NCI-H2227 treated with DMSO at 0.1 percent for 48 hours (cell line): ENCODE measurements at places on chromosomes 3 and 15.

DNA sequence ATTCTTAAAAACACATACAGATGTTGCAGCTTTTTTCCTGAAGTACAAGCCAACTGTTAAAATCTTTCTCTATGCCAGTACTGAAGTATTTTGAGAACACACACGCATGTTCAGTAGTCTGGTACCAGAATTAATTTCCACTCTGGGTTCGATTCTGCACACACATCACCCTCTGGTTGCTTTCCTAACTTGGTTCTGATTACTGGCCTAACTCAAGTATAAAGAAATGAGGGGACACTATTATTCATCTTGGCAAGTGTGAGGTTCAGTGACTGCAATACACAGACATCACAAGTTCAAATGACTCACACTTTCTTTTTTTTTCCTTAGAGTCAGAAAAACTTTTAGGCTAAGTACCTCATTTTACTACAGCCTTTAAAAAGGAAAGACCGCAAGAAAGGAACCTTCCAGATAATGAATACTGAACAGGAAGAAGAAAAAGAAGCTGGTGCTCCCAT is 37.4 kb upstream of the LDHAL6B start:
- DNase-seq = no peak

DNA sequence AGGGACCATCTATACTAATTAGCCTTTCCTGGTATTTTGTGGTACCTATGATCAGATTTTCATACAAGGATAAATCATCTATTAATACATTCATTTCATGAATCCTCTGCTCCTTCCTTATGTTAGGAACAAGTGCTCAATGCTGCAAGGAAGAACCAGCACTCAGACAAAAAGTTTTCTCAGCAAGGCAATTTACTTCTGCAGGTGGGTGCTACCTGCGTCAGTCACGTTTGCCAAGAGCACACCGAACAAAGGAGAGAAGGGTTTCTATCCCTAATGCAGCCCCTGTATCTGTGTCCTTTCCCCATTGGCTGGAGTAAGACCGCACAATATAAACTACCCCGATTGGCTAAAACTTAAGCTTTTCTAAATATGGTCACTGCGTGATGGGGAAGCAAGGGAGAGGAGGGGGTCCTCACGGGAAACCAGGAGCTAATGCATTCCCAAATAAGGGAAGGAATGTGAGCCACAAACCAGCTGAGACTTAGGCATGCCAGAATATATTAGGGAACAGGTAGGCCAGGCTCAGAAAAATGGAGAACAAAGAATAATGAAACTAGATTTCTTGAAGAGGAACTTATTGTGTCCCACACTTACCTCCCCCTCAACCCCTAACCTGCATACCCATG is 76.5 kb downstream of the AQR start:
- no peak for DNase-seq

DNA sequence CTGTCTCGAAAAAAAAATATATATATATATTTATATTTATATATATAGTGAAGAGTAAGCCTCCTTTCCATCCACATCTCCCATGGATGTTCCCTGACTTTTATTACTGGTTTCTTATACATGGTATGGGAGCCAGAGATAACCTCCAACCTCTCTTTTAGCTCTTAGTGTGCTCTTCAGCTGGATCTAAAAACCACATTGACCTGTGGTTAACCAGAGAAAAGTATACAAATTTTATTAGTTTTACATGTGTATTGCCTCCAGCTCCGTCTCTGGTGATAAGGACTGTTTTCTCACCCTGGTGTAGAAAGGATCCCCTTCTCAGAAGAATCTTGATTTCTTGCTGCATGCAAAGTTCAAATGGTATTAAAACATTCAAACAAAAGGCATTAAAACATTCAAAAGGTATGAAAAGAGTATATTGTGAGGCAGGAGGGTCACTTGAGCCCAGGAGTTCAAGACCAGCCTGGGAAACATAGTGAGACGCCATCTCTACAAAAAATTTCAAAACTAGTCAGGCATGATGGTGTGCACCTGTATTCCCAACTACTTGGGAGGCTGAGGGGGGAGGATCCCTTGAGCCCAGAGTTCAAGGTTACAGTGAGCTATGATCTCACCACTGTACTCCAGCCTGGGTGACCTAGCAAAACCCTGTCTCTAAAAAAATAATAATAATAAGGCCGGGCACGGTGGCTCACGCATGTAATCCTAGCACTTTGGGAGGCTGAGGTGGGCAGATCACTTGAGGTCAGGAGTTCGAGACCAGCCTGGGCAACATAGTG is 13.5 kb upstream of the TTBK2 start:
- DNase-seq = no peak

GRCh38 chr3:96677156-96677555 is 137.2 kb upstream of the EPHA6 start:
- no peak for DNase-seq

DNA sequence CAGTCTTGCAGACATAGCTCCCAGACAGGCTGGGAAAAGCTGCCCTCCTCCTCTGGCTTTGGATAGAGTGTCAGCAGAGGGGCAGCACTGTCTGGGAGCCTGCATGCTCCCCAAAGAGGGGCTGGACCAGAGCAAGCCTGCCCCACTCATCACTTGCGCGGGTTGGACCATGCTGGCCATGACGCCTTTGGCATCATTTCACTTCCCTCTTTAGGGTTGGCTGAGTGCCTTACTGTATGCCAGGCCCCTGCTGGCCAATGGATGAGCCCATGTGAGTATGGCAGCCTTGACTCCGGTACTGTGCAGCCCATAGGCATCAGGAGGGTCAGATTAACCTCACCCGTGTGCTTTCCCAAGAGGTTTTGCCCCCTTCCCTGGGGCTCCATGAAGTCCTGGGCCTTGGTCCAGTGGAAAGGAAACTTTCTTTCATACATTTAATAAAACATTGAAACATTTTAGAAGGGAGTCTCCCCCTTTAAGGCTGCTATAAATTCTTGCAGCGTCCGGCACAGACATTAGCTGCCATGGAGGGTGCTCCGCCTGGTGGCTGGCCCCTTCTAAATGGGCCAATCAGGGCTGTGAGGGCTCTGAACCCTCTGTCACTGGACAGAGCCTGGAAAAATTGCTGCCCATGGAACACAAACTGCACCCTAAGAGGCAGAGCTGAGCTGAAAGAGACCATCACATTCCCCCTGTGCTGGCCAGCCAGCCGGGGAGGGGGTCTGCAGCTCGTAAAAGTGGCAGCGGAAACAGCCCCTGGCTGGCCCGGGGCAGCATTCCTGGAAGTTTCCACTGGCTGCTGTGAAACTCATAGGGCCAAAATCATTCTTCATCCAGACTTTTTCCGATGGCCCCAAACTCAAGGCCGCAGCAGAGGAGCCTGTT is 20.8 kb upstream of the DUSP7 start:
- DNase-seq = no peak

- no peak for DNase-seq
These were observed 49.4 kb downstream of the EXOG start for GRCh38 chr3:38545550-38545949.

DNA sequence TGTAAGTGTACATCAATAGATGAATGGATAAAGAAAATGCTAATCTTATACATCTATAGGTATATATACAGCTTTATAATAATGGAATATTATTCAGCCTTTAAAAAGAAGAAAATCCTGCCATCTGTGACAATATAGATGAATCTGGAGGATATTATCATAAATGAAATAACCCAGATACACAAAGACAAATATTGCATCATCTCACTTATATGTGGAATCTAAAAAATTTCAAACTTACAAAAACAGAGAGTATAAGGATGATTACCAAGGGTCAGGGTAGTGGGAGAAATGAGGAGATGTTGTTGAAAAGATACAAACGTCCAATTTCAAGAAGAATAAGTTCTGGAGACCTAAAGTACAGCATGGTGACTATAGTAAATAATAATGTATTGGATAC is 85.4 kb upstream of the AGTR1 start:
- DNase-seq = no peak

- DNase-seq = no peak
These were observed 7.9 kb downstream of the NBEAL2 start for GRCh38 chr3:46987319-46987742.

- DNase-seq = no peak
These were observed 58.6 kb downstream of the CACNA2D3 start for GRCh38 chr3:54180921-54181320.

DNA sequence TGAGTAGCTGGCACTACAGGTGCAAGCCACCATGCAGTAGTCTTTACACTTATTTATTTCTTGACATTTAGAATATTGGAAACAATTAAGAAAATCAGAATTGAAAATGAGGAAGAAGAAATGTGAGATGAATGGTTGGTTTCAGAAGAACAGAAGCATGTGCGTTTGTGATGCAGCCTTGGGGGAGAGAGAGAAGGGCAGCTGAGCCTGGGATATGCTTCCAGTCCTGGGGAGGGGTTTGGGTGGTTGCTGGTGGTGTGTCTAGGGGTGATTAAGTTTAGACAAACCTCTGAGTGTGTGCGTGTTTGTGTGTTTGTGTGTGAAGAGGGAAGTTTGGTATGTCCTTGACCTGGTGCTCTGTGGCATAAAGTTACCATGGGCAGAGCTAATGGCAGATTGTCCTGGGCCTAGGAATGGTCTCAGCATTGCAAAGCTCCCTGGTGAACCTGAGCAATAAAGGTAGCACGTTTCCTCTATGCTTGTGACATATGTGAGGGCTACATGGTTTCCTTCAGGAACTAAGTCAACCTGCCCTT is 35.6 kb downstream of the CTSH start:
- no peak for DNase-seq

DNA sequence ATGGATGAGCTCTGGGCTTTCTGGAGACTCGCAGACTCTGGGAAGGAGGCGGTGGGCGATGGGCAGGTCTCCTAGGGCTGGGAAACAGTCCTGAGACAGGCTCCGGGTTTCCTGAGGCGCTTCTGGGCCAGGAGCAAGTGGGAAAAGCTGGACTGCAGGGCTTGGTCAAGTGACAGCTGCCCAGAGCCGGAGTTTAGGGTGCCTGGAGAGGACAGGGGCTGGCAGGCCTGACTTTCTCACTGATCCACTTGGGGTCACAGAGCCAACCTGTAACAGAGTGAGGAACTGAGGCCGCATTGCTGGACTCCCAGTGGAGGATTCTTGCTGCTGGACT is 107.9 kb downstream of the APBA2 start:
- DNase-seq = no peak

DNA sequence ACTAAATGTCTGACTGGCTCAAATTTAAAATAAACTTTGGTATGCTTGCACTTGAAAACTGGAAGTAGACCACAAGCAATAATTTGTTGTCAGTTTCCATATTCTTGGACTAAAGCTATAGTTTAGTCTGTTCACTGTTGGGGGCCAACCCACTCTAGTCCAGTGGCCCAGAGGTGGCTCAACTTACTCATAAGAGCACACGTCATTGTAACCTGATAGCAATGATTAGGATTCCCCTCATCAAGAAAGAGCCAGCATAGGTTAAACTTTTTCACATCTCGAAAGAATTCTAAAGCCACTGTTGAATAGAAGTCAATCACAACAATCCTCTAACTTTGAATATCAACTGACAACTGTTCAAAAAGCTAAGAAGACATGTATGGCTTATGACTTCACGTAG is 147.0 kb downstream of the MEIS2 start:
- DNase-seq = no peak

DNA sequence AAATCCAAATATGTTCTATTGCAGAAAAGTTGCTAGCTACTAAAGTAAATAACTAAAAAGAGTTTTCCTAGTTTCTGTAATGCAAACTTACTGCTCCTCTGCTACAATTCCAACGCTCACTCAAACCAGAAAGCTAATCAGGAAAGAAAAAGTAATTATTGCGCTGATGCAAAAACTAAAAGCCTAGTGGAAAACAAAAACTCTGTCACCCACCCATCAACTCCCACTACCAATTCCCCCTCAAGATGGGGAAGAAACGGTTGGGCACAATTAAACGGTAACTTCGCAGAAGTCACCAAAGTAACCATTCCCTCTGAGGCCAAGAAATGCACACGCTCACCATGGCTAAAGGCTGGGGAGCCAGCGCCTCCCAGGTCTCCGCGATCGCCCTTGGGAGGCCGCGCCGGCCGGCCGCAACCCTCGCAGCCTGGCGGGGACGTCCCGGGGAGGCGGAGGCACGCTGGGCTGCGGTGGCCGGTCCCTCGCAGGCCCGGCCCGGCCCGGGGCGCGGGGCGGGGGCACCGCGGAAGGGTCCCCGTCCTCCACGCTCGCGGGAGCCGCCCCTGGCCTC is 684 bp downstream of the SLTM start:
- DNase-seq = no peak

DNA sequence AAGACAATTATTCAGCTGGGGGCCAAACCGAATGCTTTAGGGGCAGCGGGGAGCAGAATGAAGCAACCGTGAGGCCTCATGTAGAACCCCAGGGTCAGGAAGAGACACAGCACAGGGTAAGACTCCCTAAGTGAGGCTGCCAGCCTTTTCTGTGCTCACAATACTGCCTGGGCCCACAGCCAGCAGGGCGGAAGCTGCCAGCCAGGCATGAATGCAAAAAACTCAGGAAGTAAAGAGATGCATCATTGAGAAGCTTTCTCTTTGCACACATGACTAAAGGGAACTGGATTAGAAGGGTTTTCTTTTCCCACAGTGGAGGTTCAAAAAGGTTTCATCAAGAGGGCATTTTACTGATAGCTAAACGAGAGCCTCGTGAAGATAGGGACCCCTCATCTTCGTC is 33.3 kb downstream of the CA12 start:
- no peak for DNase-seq

- DNase-seq = no peak
These were observed 47.3 kb downstream of the EIF3J start for GRCh38 chr15:44584162-44584749.
